Skeletal muscle cell (primary cell): ENCODE measurements at places on chromosomes 7 and 10.

DNA sequence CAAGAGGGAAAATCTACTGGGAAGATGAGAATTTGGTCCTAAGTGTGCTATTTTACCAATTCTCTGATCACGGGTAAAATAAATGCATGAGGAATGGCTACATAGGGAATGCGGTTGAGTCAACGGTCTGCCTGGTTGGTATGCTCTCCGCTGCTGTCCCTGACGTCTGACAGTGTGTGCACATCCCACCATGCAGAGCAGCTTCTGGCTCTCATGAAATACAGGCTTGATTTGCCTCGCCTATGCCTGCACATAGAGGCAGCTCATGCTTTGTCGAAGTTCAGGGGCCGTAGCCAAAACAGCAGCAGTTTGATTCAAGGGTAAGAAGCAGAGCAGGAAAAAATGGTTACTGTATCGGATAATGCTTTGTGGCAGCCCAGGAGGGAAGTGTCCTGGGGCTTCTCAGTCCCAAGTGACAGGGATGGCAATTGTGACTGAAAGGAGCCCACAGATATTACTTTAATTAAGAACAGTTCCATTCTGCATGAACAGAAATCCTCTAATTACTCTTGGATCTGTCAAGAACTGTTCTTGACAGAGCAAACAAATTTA is 268.4 kb upstream of the SLC26A5 start:
- no peak for DNase-seq

GRCh38 chr10:71264345-71265200 is 52.2 kb downstream of the UNC5B start:
- no peak for DNase-seq

DNA sequence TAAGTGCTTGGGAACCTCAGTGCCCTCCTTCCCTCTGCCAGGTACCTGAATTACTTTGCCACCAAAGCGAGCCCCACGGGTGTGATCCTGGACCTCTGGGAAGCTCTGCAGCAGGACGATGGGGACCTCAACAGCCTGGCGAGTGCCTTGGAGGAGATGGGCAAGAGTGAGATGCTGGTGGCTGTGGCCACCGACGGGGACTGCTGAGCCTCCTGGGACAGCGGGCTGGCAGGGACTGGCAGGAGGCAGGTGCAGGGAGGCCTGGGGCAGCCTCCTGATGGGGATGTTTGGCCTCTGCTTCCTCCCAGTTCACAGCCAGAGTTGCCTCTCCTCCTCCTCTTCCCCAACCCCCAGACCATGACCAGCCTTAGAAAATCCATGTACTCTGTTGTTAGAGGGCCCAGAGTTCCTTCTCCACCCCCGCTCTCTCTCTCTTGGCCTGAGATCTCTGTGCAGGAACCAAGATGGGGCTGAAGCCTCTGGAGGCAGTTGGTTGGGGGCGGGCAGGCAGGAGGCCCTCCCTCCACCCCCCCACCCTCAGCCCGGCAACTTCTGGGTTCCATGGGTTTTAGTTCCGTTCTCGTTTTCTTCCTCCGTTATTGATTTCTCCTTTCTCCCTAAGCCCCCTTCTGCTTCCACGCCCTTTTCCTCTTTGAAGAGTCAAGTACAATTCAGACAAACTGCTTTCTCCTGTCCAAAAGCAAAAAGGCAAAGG is 19.8 kb upstream of the SLC29A3 start:
- no peak for DNase-seq

- DNase-seq = no peak
Observed at GRCh38 chr10:94851263-94851662, 87.2 kb upstream of the CYP2C9 start.

GRCh38 chr10:90161-90560 is 41.1 kb upstream of the TUBB8 start:
- DNase-seq = no peak

DNA sequence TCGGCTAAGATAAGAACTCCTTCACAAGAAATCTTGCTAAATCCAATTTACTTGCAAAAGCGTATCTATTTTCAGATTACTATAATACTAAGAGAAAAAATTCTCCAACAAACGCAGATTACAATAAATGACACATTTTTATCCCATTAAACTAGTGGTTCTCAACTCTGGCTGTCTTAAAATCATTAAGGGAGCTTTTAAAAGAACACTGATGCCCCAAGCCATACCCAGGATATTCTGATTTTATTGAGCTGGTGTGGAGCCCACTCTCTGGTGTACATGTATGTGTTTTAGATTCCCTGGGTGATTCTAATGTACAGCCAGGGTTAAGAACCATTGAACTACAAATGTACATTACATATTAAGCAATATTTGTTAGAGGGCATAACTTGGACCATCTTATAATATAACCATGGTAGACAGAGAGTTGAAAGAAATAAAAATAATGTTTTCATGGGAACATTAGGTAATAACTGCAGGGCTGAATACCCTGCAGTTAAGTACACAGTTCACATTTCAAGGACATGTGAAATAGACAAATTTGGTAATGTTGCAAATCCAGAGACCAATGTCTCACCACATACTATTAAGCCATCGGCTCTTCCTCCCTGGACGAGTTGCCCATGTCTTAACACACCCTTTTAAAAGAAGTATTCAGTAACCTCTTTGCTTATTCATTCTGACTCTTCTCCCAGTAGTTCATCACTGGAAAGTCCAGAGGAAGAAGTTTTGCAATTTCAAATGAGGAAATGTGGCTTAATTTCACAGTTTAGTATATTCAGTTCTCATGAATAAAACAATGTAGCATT is 6.2 kb downstream of the GSAP start:
- DNase-seq = peak; percentile 95

DNA sequence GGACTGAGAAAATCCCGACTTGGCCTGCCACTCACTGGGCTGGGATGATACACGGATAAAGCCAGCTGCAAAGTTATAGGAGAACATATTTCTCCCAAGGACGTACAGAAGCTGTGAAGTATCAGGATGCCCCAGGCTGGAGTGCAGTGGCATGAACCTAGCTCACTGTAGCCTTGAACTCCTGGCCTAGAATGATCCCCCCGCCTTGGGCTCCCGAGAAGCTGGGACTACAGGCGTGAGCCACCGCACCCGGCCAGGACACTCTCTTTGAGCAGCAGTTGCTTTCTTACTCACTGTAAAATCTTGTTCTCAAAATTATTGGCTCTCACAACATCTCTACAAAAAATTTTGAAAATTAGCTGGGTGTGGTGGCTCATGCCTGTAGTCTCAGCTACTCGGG is 50.4 kb downstream of the CLEC2L start:
- no peak for DNase-seq

- no peak for DNase-seq
Observed at GRCh38 chr10:21078410-21079329, 181.6 kb upstream of the NEBL start.

DNA sequence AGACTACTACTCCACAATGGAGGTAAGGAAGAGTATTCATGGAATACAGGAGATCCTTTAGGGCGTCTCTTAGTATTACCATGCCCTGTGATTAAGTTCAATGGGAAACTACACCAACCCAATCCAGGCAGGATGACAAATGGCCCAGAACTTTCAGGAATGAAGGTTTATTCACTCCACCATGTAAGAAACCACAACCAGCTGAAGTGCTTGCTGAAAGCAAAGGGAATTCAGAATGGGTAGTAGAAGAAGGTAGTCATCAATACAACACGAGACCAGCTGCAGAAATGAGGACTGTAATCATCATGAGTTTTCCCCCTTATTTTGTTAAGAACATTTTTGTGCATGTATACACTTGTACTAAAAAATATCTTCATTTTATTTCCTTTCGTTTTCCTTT is 76.6 kb downstream of the GPR37 start:
- no peak for DNase-seq

DNA sequence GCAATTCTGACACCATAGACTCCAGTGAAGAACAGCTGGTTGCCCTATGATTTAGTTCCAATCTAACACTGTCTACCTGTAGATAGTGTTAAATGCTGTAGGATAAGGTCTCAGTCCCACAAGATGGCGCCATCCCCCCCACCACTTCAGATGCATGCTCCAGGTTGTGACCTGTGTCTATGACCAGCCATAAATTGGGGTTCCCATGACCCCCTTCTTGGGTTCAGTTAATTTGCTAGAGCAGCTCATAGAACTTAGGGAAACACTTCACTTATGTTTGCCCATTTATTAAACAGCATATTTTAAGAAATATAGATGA is 13.1 kb downstream of the CCSER2 start:
- no peak for DNase-seq

GRCh38 chr10:86667421-86668181 is 710 bp upstream of the LDB3 start:
- no peak for DNase-seq

DNA sequence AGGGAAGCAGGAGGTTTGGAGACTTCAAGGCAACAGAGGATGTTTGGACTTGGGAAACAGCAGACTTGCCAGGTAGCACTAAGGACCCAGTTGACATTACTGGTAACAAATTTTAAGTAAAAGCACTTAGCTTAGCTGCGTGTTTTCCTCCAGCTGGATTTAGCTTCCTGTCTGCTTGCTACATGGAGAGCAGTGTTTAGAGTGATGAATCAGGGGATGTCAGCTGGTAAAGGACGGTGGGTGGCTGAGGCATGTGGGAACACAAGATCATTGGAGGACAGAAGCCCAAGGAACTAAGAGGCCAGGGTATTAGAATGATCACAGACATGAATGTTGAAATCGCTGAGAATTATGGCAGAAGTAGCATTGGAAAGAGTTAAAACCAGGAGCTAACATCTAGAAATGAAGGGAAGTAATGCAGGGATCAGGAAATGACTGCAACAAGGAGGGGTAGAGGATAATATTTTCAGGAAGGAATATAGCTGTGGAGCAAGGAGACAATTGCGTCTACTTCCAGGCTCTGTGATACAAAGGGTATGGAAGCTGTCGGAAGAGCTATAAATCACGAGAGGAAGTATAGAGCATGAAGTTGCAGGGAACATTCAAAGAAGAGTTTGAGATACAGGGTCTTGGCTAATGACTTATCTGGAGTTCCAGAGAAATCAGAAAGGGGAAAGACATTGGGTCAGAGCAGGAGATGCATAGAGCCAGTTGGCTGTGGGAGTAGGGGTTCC is 34.4 kb downstream of the CALD1 start:
- peak; percentile 81 for DNase-seq
